Activated gamma-delta T cell (primary cell): ENCODE measurements at places on chromosomes 6 and 20.

GRCh38 chr6:56199956-56200355 lies 47.4 kb downstream of the COL21A1 start:
- DNase-seq, result no peak

DNA sequence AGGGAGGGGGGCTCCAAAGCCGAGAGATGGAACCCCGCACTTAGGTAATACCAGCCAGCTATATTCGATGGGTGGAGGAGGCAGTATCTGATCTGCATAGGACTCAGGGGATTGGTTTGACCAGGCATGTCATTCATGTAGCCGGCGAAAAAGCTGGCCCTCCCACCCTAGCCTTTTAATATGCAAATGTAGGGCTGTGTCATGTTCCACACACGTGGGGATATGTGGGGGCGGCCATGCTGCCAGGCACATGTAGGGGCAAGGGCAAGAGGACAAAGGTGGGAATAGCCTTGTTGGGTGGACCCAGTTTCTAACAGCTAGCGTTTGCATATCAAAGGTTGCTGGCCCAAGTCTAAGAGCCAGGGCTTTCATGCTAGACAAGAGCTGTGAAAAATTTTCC lies 39.1 kb upstream of the DDR1 start:
- DNase-seq, result no peak

DNA sequence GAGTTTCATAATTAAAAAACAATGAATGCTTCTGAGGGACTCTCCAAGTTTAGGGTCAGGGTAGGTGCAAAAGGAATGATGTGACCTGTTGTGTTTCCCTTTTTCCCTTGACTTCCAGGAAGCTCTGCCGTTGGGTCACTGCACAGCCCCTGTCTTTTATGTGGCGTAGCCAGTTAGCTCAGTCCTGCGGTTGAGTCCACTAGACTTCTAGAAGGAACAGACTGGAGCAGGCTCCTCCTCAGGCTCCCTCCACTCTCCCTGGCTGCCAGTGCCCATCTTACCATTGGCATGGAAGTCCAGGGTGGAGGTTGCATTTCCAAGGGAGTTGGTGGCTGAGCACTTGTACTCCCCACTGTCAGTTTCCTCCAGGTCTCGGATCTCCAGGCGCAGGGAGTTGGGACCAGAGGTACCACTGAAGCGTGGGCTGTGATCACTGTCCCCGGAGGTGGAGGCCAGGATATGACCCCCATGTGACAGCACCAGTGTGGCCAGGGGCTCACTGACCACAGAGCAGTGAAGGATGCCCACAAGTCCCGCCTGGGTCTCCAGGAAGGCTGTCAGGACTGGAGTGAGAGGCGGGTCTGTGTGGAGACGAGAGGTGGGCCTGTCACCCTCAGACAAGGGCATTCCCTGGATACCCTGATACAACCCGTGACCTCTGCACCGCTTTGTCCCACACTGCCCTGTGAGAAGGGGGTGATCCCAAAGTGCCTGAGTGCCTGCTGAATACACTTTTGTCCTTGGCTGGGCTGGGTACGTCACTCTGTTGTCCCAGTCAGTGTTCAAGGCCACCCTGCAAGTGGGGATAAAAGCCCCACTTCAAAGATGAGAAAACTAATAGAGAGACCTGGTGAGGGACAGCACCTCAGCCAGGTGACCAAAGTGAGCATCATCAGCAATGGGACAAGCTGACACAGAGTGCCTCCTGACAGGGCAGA lies 11.1 kb downstream of the SIGLEC1 start:
- no peak for DNase-seq

DNA sequence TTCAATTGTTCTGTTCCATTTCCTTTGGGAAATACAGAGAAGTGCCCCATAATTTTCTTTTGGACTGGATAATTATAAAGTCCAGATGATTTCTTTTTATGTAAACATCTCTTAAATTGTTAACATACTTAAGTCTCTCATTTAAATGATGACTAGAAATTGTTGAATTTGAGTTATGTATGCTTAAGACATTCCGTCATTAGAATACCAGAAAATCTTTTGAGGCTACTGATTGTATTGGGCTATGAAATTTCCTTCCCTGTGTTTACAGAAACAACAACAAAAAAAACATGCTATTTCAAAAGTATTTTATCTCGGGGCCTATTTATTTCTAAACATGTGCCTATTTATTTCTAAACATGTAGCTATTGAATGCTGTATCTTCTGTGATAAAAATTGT lies 125.4 kb downstream of the SH3BGRL2 start:
- no peak for DNase-seq

- DNase-seq, result no peak
These were observed 159.9 kb downstream of the UNC5CL start for GRCh38 chr6:40879169-40879568.

DNA sequence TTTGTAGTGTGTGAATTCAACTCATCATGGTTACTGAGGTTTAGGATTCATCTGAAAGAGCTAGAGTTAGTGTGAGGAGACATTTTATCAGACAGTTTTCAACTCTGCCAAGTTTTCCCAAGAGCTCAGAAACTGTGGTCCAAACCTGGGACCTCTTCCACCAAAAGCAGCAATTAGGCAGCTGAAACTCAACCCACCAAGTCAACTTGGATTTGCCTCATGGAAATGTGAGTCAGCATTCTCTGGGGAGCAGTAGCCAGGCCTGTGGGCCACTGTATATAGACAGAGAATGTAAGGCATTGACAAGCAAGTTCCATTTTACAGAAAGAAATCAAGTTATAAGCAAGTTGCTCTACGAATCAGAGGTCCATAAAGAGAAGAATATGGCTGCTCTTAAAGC lies 178.8 kb upstream of the HDDC2 start:
- no peak for DNase-seq

DNA sequence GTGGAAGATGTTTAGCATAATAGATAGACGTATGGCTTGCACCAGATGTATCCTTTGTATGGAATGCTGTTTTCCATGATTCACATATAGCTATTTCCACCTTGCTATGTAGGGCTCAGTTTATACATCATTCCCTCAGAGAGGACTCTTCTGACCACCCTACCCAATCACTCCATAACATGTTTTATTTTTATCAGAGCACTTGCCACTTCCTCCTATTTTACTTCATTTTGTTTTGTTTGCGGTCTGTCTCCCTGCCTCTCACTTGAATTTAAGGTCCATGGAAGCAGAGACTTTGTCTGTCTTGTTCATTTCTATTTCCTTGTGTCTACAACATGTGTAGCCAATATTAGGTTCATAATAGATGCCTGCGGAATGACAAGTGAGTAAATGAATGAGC lies 266.9 kb upstream of the CITED2 start:
- DNase-seq, result no peak

- no peak for DNase-seq
These were observed 2.7 kb downstream of the ITCH start for GRCh38 chr20:34365765-34366213.

- DNase-seq, result no peak
These were observed 19.5 kb downstream of the PNPLA1 start for GRCh38 chr6:36289281-36289878.

GRCh38 chr6:45081634-45082033 lies 246.5 kb upstream of the RUNX2 start:
- DNase-seq, result no peak
